Liver (tissue), 10 donors: ENCODE measurements at places on chromosomes 4 and X. TPM values are rescaled to one million over a fixed set of nuclear protein-coding genes. Genes with fewer than 3 reads are reported as not detected.

The S100P gene
- total RNA-seq: 3.1 TPM

The TGIF2LX gene
- not detected for total RNA-seq

The UGT8 gene
- total RNA-seq: not detected

The SPANXN3 gene
- total RNA-seq: not detected

The GPR101 gene
- not detected for total RNA-seq

The MAP7D3 gene
- total RNA-seq: 4.4 TPM

The DCHS2 gene
- total RNA-seq: 0.09 TPM

The ADH1C gene
- total RNA-seq: 0.84 TPM

The SOWAHD gene
- total RNA-seq: 2.5 TPM

The CFAP47 gene
- total RNA-seq: not detected

The MAGEH1 gene
- 11.8 TPM for total RNA-seq

The MTNR1A gene
- not detected for total RNA-seq

The TCP11X2 gene
- not detected for total RNA-seq

The PPAT gene
- 7.6 TPM for total RNA-seq

The CLOCK gene
- total RNA-seq: 7.0 TPM

The GCNA gene
- 1.1 TPM for total RNA-seq

The ZDHHC15 gene
- total RNA-seq: 0.23 TPM

The LSM6 gene
- 14.7 TPM for total RNA-seq

The SCD5 gene
- 0.28 TPM for total RNA-seq

The FAM133A gene
- not detected for total RNA-seq

The MAP3K15 gene
- total RNA-seq: not detected

The TKTL1 gene
- total RNA-seq: under 0.01 TPM
